ENCODE measurements at places on chromosomes 7 and 10.

- no peak for DNase-seq
Measured at GRCh38 chr10:94623572-94623971, 60.0 kb upstream of the CYP2C18 start.

DNA sequence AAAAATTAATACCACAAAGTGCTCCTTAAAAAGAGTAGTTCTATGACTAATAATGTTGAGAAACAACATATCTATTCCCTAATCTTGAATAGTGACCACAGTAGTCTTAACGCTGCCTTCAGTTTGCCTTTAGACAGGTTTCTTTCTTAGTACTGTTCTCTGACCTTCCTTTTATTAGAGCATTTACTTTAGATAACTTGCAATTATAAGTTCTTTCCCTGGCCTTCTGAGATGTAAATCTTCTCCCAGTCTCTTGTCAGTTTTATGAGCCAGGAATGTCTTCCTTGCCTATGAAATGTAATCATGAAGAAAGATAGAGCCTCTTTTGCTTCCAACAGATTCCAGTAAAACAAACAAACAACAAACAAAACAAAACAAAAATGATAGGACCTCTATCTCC lies 1119.8 kb upstream of the LRRTM3 start:
- DNase-seq: no peak

GRCh38 chr7:102979670-102980069 lies 66.9 kb downstream of the LRRC17 start:
- no peak for DNase-seq

GRCh38 chr10:129719415-129719739 lies 244.7 kb downstream of the EBF3 start:
- DNase-seq: no peak

DNA sequence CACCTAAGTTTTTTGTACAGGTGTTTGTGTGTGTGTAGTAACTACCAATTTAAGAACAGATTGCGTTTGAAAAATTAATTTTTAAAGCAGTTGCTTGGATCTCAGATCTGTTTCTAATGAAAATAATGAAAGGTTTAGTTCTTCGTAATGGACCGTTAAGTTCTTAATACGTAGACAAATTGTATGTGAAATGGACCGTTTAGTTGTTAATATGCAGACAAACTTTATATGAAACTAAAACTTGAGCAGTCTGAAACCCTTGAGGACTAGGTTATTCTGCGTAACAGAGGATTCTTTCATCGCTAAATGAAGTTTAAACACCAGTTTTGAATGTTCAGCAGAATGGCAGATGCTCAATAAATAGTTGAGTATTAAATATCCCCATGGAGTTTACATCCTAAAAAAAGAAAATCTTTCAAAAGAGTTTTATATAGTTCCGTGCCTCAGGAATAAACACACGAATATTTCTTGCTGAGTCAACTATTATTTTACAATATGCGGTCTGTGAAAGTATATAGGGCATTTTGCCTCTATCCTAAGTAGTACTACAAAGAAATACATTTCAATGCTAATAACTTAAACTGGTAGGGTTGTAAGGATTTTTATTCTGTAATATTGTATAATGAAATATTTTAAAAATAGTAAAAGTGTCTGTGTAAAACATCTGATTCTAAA lies 1.2 kb downstream of the DBF4 start:
- no peak for DNase-seq

Measured in activated CD4-positive, alpha-beta T cell treated with anti-CD3 and anti-CD28 coated beads for 24 hours (primary cell).